ENCODE measurements at places on chromosomes 2 and 18.

DNA sequence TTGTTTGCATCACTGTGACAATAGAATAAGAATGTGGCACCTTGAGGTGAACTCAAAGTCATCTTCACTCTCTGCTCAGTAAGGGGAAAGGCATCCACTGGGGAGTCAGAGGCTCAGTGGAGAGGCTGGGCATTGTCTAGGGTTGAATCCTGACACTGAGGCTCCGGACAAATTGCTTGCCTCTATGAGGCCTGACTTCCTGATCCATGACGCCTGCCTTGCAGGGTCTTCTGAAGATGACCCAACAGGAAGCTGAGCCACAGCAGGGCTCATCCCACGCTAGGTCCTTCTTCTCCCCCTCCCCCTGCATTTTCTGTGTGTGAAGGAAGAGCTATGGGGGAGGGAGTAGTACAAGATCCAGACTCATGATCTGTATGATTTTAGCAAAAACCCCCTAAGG, 265.1 kb downstream of the SH3BP4 start:
- no peak for DNase-seq

DNA sequence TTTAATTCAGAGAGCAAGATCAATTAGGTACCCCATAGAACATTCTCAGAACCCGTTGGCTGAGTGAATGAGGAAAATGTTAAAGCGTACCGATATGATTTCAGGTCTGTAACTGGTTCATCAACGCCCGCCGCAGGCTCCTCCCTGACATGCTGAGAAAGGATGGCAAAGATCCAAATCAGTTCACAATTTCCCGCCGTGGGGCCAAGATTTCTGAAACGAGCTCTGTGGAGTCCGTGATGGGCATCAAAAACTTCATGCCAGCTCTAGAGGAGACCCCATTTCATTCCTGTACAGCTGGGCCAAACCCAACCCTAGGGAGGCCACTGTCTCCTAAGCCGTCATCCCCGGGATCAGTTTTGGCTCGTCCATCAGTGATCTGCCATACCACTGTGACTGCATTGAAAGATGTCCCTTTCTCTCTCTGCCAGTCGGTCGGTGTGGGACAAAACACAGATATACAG, 7.3 kb downstream of the TGIF1 start:
- no peak for DNase-seq

DNA sequence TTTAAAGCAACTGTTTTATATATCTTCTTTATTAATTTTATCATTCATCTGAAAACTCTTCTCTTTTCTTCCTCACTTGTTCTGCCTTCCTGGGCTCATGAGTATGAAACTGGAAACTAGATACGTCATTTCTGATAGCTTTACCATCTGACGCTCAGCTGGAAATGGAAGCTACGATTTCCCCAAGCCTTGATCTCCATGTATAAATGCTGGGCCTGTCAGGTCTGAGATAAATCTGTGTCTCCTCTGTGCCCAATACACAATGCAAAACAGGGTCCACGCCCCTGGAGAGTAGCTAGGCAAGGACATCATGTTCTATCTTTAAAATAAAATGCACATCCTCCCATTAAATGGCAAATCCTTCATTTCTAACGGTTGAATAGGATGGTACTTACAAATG, 238.4 kb downstream of the AFF3 start:
- no peak for DNase-seq

GRCh38 chr2:144054911-144055310, 465.0 kb downstream of the ZEB2 start:
- DNase-seq, result no peak

DNA sequence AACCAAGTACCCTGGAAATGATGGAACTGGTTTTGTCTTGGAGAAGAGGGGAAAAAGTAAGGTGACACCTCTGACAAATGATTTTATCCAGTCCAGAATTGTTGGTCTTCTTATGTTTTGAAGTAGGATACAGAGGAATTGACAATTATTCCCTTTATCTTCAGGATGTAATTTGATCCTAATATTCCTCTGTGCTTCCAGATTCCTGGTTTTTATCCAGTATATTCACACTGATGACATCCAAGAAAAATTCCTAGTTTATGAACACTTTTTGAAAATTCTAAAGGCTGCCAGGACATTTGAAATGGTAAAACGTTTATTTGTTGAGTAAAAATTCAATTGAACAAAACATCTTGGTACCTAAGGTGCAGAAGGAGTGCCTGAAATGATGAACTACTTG, 22.2 kb upstream of the ETAA1 start:
- no peak for DNase-seq

GRCh38 chr2:43214253-43214652, 12.2 kb downstream of the ZFP36L2 start:
- DNase-seq, result no peak

- no peak for DNase-seq
Measured at GRCh38 chr2:185433824-185434223, 304.8 kb upstream of the FSIP2 start.

DNA sequence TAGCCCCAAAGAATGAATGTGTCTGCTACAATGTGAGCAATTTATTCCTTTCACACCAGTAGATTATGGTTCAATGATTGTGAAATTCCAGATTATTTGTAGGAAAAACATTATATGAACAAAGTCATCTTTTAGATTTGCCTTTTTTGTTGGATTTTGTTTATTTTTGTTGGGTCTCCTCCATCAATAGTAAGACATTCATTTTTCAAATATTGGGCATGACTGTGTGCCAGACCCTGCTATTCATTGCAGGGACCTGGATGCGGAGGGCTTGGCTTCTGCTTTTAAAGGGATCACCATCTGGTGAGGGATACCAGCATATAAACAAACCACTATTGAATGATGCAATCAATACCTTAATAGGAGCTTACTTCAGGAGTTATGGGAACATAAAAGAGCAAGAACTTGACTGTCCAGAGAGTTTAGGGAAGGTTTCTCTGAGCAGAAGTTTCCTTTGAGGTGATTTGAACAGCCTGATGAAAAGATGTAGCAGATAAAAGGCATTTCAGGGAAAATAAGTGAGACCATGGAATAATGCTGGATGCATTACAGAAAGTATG, 486.7 kb downstream of the EPHA4 start:
- no peak for DNase-seq

GRCh38 chr18:46261799-46262198, 157.6 kb downstream of the HAUS1 start:
- no peak for DNase-seq

- DNase-seq, result no peak
Measured at GRCh38 chr2:96095116-96095636, 21.2 kb downstream of the ADRA2B start.

DNA sequence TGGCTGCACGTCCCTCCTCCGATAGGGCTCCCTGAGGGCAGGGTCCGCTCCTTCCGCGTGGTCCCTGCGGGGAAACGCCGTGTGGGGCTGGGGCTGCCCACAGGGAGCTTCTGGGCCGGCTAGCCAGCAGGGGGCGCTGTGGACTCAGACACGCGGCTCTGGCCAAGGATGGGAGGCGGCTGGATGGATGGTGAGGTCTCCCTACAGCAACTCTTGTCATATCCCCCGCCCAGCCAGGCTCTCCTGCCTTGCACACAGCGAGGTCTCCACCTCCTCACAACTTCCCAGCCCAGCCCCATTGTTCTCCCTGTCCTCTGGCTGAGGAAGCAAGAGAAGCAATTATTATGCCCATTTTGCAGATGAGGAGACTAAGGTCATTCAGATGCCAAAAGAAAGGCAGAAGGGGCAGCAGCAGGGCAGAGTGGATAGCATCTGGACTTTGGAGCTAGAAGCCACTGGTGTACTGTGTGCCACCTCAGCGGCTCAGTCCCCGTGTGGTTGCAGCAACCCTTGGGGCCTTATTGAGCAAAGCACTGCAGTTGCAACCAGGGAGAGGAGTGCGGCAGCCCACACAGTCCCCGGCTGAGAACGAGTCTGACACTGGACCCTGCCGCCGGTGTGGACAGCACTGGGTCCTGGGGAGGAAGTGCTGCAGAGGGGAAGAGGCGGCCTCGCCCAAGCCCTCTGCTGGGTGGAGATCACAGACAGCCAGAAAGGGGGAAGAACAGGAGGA, 99.0 kb downstream of the ZFP36L2 start:
- DNase-seq, result peak; percentile 93

DNA sequence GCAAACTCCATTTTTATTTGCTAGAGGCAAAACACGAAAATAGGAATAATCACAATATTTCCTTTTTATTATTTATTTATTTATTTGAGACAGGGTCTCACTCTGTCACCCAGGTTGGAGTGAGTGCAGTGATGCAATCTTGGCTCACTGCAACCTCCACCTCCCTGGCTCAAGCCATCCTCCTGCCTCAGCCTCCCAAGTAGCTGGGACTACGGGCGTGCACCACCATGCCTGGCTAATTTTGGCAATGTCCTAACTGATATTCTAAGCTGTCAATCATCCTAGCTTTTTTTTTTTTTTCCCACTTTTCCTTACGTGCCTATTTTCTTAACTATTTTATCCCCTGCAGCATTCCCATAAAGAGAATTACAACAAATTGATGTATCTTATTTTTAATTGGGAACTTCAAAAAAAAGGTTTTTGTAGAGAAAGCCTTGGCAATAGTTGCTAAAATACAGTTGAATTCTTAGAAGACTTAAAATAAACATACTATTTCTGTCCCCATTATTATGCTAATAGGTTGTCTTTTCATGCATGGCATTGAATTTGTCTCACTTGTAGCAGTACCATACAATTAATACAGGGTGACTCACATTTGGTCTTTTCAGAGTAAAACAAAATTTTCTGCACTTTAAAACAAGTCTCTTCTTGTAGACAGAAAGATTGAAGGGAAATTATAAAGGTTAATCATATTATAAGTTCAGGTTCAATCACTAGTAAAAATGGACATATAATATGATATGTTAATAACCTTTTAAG, 153.5 kb downstream of the SLC39A10 start:
- no peak for DNase-seq

Data from CD4-positive, alpha-beta T cell treated with Interleukin-6 for 4 hours (primary cell).